GM12878 (cell line): ENCODE measurements at places on chromosomes 4 and X. TPM values are rescaled to one million over a fixed set of nuclear protein-coding genes. Genes with fewer than 3 reads are reported as not detected.

GRCh38 chrX:118693843-118694242 lies 33.6 kb upstream of the IL13RA1 start:
- no peak for DNase-seq

- peak; percentile 37 for DNase-seq
Observed at GRCh38 chr4:17447675-17448298, 64.1 kb downstream of the QDPR start.

DNA sequence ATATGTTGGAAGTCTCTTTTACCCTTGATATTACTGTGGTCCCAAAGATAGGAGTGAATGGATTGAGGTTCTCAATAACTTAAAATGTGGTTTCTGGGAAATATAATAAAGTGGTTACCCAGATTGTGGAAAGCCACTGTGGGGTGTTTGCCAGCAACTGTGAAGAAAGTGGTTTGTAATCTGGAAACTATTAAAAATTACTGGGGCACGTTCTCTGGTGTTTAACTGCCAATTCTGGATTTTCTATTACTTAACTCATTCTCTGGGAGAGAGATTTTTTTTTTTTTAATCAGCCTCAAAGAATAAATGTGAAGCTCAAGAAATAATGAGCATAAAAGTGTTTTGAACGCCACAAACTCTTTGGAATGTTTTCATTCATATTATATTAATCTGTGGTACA lies 4.9 kb upstream of the CXCL6 start:
- no peak for DNase-seq

DNA sequence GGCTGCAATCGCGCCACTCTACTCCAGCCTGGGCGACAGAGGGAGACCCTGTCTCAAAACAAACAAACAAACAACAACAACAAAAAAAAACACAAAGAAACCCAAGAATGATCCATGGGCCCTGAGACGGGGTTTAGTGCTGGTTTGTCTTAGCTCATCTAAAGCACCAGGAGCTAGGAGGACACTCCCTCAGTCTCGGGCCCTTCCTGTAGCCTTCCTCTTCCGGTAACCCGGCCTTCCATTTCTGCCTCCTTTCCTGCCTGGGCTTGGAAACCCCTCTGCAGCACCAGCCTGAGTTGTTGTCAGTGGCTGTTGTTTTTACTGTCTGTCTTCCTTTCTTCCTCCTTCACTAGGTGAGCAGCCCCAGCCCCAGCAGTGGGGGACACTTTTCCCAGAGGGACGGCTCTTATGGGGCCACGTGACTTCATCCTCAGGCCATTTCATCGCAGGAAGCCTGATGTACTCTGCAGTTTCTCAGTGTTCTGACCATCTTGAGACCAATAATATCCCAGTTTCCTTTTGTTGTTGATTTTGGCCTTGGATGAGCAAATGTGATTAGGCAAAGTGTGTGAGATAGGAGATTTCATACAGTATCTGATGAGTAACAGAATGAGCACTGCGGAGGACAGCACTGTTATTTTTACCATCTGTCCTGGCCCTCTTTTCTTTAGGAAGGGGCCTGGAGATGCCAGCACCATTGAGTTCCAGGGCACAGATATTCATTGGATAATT lies 90.1 kb downstream of the ANAPC4 start:
- DNase-seq = no peak

DNA sequence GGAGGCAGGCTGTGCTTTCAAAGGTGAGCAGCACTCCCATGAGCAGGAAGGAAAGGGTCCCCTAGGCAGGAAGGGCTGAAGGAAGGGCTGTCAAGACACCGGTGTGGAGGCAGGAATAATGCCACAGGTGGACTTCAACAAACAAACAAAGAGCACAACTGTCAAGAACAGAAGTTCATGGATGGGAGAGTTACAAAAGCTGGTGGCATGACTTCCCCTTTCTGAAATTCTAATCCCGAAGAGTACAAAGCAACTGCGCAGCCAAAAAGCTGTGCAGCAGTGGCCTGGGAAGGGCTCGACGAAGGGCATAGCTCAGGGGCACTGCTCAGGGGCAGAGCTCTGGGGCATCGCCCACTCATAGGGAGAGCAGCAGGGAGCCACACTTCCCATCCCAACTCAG lies 582.3 kb upstream of the DIPK2B start:
- no peak for DNase-seq

- DNase-seq = no peak
Observed at GRCh38 chr4:83961575-83961974, 425.7 kb downstream of the GPAT3 start.

GRCh38 chr4:173501592-173502150 lies 28.4 kb downstream of the HAND2 start:
- no peak for DNase-seq

DNA sequence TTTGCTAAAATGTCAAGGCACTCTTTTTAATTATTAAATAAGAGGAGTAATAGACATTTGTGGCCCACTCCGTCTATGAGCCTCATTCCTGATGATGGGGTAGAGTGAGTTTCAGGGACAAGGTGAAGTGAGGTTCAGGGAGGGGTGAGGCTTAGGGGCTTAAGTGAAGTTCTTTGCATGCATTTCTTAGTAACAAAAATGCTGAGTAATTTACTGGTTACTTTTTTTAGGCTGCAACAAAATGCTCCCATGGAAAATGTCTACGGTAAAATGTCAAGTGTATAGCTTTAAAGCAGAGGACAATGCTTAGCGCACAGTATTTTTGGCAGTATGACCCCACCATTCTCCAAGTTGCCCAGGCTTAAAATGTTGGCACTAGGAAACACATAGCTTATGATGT lies 2.0 kb upstream of the USO1 start:
- no peak for DNase-seq

DNA sequence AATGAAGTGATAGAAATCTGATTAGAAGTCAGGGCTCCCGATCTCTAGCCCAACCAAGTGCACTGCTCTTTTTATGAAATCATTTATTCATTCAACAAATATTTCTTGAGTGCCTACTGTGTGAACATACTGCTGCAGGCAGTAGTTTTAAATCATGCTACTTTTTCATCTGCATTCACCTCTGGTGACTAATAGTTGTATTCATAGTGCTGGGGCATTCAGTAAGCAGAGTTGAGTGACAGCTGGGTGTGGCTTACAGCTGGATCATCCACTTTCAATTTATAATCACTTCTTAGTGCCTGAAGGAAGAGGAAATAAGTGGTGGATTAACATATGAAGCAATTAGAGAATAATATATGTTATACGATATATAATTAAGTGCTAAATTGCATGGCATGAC lies 94.1 kb upstream of the HPRT1 start:
- no peak for DNase-seq

DNA sequence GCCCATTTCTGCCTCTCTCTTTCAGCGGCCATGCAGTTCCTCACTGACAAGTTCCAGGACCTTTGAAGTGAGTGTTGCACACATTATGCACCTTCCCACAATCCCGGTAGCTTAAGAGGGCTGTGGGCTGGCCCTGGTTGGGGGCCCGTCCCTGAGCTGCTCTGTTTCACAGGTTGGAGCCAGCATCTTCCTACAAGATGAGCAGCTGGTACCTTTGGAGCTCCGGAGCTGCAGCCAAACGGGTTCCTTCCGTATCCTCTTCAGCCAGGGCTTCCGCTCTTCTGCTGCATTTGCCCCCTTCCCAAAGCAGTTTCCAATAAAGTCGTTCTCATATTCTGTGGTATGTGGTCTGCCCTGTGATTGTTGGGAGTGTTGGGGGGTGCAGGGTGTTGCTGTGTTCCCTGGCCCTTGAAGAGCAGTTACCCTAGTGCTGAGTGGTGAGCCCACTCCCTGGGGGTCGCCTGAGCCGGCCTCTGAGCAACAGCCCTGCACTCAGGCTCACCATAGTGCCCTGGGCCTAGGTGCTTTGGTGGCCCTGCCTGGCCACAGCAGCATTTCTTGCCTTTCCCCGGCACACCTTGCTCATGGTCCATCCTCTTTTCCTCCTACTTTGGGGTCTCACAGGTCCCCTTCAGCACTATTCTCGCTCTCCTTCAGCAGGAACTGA lies 60.4 kb downstream of the CXorf49B start:
- no peak for DNase-seq

GRCh38 chr4:620851-621261 lies 4.5 kb upstream of the PDE6B start:
- DNase-seq = no peak

DNA sequence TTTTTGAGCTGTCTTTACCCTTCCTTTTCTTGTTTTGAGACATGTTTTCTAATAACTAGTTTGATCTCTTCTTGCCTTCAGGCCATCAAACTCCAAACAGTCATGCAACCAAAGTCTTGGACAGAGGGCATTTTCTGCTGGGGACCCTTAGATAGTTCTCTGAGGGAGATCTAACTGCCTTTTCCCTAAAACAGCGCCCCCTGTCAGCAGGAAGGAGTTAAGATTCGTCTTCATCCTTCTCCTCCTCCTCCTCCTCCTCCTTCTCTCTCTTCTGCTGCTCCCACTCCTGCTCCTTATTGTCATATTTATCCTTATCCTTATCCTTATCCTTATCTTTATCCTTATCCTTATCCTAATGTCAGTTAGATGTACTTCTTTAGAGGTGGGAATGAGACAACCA lies 417.2 kb downstream of the TRAM1L1 start:
- no peak for DNase-seq

GRCh38 chr4:55005910-55006309 lies 119.5 kb downstream of the KDR start:
- DNase-seq = no peak

The CYLC1 gene
- not detected in 2 replicates for total RNA-seq

The HOPX gene
- total RNA-seq = 0.38 and 0.58 TPM in 2 replicates

The RTL9 gene
- 0.19 and 0.21 TPM in 2 replicates for total RNA-seq

The SSX2B gene
- not detected in 2 replicates for total RNA-seq

The FNIP2 gene
- total RNA-seq = 0.32 and 0.38 TPM in 2 replicates

The CSN3 gene
- not detected in 2 replicates for total RNA-seq
